ENCODE measurements at places on chromosomes 1 and 21.
A peak's percentile ranks its signal among the peaks of the same experiment; 100 is the strongest.

- DNase-seq, result no peak
Measured at GRCh38 chr1:95415146-95415545, 181.1 kb downstream of the RWDD3 start.

DNA sequence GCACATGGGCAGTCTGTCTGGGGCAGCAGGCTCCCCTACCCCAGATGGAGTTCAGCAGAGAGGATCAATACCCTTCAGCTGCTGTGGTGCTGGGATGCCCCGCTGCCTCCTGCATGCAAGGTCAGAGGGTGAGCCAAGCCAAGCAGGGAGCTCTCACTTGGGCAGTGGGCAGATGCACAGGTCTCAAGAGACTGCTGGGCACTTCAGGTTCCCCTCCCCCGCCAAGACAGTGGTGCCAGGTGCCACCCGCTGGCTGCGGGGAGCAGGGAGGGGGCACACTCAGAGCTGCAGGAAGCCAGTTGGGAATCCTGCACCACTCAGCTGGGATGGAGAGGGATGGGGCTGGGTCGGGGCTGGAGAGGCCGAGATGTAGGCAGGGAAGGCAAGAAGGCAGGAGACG lies 15.8 kb upstream of the EVA1B start:
- no peak for DNase-seq

GRCh38 chr1:100799548-100799947 lies 80.0 kb downstream of the VCAM1 start:
- no peak for DNase-seq

DNA sequence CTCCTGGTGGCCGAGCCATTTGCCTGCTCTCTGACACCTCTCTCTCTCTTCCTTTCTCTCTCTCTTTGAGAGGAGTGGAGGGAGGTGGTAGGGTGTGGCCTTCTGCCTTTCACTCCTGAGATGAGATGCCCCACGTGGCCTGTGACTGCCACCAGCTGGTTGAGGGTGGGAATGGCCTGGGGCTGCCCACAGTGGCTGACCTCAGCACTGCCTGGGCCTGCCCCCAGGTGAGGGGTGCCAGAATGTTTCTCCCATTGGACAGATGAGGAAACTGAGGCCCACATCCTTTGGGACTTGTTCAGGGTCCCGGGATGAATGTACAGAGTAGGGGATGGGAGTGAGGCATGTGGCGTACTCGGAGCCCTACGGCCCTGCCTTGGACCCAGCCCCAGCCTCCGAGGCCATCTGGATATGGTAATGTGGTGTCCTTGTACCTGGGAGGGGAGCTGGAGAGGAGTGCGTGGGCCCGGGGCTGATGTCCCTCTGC lies 12.7 kb upstream of the C1orf167 start:
- peak; percentile 25 for DNase-seq

DNA sequence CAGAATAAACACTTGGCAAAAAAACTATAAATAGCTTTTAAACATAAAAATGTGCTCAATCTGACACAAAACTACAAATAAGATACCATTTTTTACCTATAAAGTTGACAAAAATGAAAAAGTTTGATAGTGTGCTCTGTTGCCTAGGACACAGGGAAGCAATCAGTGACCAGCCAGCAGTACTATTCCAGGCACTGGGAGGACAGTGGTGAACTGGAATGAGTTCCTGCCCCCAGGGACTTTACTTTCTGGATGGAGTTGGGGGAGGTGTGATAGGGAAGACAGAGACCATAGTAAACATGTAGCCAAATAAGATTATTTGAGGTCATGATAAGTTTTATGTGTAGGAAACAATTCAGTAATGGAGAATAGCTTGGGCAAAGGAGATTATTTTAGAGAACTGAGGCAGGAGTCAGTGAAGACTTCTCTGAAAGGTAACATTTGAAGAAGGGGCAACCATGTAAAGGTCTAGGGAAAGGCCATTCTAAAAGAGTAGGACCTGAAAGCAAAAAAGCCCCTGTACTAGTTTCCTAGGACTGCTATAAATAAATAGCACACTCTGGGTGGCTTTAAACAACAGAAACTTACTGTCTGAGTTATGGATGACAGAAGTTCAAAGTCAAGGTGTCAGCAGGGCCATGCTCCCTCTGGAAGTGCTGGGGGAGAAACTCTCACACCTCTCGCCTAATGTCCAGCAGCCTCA lies 42.0 kb downstream of the EEIG2 start:
- DNase-seq, result no peak

GRCh38 chr1:58887059-58887458 lies 103.2 kb upstream of the JUN start:
- no peak for DNase-seq
